ENCODE measurements at places on chromosomes 3 and 15.
A peak's percentile ranks its signal among the peaks of the same experiment; 100 is the strongest.

DNA sequence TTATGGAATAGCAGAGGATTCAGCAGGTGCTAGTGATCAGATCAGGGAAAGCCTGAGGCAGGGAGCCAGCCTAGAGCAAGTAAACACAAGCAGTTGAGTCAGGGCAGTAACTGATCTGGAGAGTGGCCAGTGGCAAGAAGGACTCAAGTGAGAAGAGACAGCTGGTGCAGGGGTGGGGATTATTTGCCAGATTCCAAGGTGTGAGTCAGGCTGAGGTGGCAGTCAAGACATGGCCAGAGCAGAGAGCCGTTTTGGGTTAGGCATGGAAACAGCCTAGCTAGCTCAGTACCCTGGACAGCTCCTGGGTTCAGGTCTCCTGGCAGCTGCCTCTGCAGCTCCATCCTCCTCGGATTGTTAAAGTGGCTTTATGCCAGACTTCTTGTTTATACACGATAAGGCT is 281.9 kb upstream of the ONECUT1 start:
- no peak for DNase-seq

DNA sequence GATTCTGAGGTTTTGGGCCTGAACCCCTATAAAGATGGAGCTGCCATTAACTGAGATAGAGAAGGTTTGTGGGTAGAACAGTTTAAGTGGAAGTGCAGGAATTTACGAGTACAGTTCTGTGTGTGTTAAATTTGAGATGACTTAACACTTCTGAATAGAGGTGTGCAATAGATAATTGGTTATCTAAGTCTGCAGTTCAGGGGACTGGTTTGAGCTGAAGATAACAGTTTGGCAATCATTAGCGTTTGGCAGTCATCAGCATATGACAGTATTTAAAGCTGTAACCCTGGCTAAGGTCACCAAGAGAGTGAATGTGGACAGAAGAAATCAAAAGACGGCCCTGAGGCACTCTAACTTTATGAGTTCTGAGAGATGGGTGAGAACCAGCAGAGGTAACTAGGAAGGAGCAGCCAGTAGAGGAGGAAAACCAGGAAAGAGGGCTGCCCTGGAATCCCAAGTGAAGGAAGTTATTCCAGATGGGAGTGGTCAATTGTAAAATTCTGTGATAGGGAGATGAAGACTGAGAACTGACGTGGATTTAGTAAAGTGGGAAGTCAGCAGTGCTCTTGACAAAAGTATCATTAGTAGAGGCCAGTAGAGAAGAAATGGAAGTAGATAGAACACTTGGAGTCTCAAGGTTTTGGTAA is 8.1 kb downstream of the MYNN start:
- DNase-seq, result no peak

DNA sequence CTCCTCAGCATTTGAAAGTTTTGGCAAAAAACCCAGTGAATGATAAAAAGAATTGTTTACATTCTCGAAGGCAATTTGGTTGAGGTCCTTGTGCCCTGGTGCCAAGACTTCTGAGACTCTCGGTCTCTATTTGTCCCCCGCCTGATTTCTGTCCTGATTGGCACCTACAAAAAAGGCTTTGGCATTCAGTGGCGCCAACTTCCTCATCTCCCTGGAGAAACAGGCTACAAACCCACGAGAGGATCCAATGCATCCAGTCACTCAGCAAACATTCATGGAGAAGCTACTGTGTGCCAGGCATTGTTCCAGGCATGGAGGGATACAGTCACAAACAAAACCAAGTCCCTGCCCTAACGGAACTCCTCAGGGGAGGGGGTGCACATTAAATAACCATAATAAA is 42.7 kb downstream of the HES1 start:
- no peak for DNase-seq

- no peak for DNase-seq
Measured at GRCh38 chr15:39200586-39200985, 380.3 kb upstream of the THBS1 start.

GRCh38 chr15:58462973-58463663 is 31.3 kb downstream of the LIPC start:
- DNase-seq, result no peak

- peak; percentile 22 for DNase-seq
Measured at GRCh38 chr3:8970971-8971589, 7.8 kb upstream of the RAD18 start.

DNA sequence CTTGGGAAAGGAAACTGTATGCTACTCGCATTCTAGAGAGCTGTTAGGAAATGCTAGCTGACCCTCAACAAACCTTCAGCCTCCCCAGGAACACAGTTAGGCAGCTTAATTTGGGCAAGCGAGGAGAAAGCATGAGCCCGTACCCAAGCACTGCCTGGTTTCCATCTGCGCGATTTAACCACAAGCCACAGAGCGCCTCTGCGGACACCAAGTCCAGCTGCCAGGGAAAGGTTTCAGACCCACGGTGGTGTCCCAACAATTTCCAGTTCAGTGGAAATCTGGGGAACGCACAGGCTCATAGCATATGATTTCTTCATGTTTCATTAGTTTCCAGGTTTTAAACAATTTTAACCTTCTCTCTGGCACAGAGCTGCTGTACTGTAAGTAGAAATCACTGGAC is 617.6 kb downstream of the FHIT start:
- DNase-seq, result no peak
